Fibroblast of lung (primary cell): ENCODE measurements at places on chromosomes 6 and 20.

- no peak for DNase-seq
Measured at GRCh38 chr20:48738094-48738398, 89.8 kb downstream of the PREX1 start.

GRCh38 chr6:105121981-105122380 lies 57.8 kb downstream of the POPDC3 start:
- DNase-seq, result no peak

DNA sequence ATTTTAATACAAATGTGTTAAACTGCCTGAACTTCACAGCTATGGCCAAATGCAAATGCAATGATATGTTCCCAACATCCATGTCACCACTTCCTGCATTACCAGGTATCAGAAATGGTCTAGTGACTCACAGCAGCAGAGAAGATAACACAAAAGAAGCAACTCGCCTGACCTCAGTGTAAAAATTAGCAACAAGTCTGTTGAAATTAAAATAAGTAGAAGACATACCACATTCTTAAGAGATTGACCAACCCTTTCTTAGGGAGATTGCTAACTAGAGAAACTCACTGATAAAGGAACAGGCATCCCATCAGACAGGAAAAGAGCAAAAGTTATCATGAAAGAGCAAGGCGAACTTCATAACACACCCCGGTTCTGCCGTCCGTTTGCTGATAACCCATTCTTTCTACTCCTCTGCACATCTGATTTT lies 45.1 kb downstream of the RNASET2 start:
- no peak for DNase-seq

GRCh38 chr20:19821606-19822005 lies 63.5 kb downstream of the RIN2 start:
- no peak for DNase-seq

DNA sequence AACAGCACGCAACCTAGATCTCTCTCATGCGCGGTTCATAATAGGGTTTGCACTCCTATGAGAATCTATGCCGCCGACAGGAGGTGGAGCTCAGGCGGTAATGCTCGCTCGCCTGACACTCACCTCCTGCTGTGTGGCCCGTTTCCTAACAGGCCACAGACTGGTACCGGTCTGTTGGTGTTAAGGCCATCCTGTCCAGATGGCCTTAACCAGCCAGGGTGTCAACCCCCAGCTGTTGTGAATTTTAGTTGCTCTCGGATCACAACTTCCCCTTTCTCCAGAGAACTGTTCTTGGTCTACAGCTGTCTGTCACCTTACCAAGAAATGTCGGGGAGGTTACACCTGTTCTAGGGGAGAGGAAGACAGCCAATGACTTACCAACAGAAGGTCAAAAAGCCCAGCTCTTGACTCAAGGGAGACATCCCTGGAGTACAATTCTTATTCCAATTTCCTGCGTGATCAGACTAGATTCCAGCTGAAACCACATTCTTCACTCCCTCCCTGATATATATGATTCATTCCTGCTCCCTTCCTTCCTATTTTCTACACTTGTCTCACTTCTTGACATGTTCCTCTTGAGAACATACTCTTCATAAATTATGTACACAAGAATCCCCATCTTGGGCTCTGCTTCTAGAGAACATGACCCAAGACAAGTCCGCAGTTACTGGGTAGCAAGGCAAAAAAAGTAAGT lies 23.1 kb upstream of the DNAAF9 start:
- DNase-seq, result no peak

GRCh38 chr20:61849376-61849775 lies 216.3 kb downstream of the TAF4 start:
- DNase-seq, result no peak
